Stimulated activated CD8-positive, alpha-beta memory T cell treated with anti-CD3 and anti-CD28 coated beads, Interleukin-12 subunit alpha, Interleukin-12 subunit beta, amount 100 ng/mL, for 1 hour (primary cell): ENCODE measurements at places on chromosomes 13 and 19.

- no peak for DNase-seq
Observed at GRCh38 chr19:11693505-11694499, 44.9 kb downstream of the ZNF823 start.

DNA sequence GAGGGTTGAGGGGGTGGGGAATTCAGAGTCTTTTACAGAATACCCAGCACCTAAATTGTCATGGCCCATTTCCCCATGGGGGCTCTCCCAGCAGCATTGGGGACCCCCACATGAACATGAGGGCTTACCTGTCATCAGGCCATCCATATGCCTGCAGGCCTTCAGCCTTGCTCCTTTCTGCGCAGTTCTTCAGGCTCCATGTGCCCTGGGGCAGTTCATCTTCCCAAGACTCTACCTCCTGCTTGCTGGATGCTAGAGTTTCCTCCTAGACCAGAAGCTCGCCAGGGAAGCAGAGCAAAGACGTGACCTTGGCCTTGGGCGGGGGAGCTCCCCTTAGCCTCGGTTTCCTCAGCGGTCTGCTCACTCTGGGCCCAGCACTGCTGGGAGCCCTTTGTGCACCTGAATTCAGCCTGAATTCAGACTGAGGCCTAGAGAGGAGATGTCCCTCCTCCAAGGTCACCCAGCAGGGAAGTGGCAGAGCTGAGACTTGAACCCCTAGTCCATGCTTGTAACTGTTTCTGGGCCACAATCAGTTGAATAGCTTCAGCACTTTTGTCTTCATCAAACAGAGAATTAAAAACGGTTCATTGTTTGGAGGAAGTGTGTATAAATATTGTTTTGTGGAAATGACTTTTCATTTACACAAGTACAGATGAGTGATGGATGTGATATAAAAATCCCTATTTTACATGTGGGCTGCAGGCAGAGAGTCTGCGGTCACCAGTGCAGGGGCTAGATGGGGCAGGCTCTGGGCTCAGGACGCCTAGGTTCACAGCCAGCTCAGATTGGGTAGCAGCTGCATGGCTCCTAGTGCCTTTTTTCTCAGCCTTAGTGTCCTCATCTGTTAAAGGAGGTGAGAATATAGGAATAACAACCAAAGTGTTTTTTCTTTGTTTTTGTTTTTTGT lies 9.5 kb downstream of the PPP5C start:
- no peak for DNase-seq

DNA sequence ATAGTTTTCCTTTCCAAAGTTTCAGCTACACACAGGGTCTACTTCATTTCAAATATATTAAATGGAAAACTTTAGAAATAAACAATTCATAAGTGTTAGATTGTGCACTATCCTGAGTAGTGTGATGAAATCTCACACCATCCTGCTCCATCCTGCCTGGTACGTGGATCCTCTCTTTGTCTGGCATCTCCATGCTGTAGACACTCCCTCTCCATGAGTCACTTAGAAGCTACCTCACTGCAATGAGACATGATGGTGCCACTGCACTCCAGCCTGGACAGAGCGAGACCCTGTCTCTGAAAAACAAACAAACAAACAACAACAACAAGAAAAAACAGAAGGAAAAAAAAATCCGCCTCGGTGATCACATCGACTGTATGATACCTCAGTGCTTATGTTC lies 191.8 kb downstream of the PCCA start:
- DNase-seq = no peak

DNA sequence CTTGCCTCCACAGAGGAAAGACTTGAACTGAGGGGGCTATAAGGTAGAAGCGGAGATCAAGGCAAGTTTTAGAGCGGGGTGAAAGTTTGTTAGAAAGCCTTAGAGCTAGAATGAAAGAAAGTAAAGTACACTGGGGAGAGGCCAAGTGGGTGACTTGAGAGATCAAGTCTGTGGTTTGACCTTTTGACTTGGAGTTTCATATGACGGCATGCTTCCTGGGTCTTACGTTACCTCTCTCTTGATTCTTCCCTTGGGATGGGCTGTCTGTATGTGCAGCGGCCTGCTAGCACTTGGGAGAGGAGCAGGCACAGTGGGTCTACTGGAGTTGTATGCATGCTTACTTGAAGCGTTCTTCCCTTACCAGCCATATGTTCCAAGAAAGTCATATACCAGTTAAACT lies 1768.5 kb downstream of the PCDH9 start:
- DNase-seq = no peak

GRCh38 chr13:27595055-27595811 lies 25.1 kb downstream of the LNX2 start:
- no peak for DNase-seq

- DNase-seq = no peak
Observed at GRCh38 chr19:1522061-1522460, 1.8 kb upstream of the PLK5 start.

GRCh38 chr19:30085394-30085793 lies 143.4 kb downstream of the URI1 start:
- no peak for DNase-seq

- DNase-seq = no peak
Observed at GRCh38 chr19:45418802-45419201, 4.9 kb downstream of the ERCC1 start.
